Stomach (tissue), 19 donors: ENCODE measurements at places on chromosomes 11 and 22. TPM values are rescaled to one million over a fixed set of nuclear protein-coding genes. Genes with fewer than 3 reads are reported as not detected.

DNA sequence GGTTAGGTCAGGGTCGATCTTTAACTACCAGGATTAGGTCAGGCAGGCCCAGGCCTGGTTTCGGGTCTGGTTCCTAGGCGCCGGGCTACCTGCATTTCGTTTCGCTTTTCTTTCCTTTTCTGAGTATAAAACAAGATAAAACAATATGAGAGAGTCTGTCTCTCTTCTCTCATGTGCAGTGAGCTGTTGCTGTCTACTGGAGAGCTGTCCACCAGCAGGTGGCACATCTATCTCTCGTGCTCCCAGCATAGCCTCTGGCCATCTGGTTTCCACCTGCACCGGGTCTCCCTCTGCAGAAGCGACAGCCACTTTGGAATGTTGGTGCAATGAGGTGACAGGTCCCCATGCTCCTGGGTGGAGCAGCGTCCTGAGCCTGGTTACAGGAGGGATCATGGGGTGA lies 27.6 kb downstream of the RIBC2 start:
- peak; percentile 86 for DNase-seq

- no peak for DNase-seq
Measured at GRCh38 chr11:129723761-129724162, 91.9 kb upstream of the TMEM45B start.

DNA sequence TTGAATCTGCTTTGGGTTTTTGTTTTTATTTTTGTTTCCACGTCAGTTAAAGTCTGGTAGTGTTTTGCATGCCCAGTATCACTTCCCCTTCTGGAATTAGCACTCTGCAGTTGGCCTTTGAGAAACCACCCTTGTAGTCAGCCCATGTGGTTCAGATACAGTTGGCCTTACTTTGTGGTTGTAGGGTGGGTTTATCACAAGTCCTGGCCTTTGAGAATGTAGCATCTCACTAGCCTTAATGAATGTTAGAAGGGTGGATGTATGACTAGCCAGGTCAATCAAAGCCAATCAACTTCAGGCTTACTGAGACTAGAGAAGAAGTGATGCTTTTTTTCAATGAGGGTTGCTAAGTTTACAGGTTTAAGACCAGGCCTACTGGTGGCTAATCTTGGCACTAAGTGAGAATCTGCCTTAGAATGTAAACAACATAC lies 19.8 kb downstream of the ARL14EP start:
- DNase-seq: peak; percentile 25

- DNase-seq: no peak
Measured at GRCh38 chr11:105918600-105918999, 103.4 kb downstream of the MSANTD4 start.

DNA sequence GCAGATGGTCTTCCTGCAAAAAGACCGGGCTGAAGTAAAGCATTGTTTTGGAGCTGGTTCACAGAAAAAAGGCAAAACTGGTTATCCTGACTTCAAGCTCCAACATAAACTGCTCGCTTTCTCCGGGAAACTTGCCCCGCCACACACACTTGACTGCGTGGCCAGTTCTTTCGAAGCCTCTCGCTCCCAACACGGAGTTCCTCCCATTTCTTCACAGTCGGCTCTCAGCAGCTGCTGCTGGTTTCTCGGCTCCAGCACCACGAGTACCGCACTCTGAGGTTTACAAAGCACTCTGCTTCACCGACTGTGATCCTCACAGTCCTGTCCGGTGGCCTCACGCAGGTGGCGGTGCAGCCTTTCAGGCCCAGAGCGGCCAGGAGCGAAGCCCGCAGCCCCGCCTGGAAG lies 264 bp downstream of the CHEK1 start:
- no peak for DNase-seq

GRCh38 chr11:119134389-119134978 lies 13.1 kb downstream of the HINFP start:
- DNase-seq: no peak

CECR2 gene
- 3.1 TPM for total RNA-seq

GRCh38 chr22:40341604-40342003 lies 4.7 kb upstream of the ADSL start:
- no peak for DNase-seq

- no peak for DNase-seq
Measured at GRCh38 chr11:121437018-121437685, 15.0 kb upstream of the SORL1 start.

C1QTNF5 gene
- total RNA-seq: 32.0 TPM

DNA sequence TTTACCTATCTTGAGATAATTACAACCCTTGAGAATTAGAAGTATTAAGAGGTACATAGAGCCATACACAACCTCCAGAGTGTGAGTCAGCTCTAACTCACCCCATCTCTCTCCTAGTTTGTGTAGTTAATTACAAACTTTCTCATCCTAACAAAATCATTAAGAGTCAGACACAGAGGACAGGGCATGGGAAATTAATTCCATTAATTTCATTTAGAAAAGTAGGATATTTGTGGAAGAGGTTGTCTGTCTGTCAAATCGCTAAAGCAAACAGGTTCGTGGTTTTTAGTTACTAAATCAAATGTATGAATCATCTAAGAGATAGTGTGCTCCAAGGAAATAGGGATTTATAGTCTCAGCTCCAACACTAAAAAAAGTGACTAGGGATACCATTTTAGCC lies 1261.4 kb upstream of the TENM4 start:
- DNase-seq: no peak

- no peak for DNase-seq
Measured at GRCh38 chr11:29781268-29781667, 235.6 kb downstream of the KCNA4 start.

TRIM49 gene
- not detected for total RNA-seq

NAALAD2 gene
- 3.3 TPM for total RNA-seq

LMNTD2 gene
- 92.7 TPM for total RNA-seq

- DNase-seq: no peak
Measured at GRCh38 chr11:60343094-60343704, 16.1 kb downstream of the MS4A6E start.

GRCh38 chr22:35835998-35836691 lies 118.5 kb downstream of the APOL5 start:
- DNase-seq: peak; percentile 83

E2F8 gene
- total RNA-seq: 0.89 TPM

NNMT gene
- 86.2 TPM for total RNA-seq

GRCh38 chr11:96079691-96080090 lies 155.8 kb upstream of the MTMR2 start:
- no peak for DNase-seq

GRCh38 chr11:98549571-98549970 lies 471.2 kb upstream of the CNTN5 start:
- no peak for DNase-seq

GRCh38 chr11:2576111-2576510 lies 123.7 kb downstream of the KCNQ1OT1 start:
- no peak for DNase-seq

DNA sequence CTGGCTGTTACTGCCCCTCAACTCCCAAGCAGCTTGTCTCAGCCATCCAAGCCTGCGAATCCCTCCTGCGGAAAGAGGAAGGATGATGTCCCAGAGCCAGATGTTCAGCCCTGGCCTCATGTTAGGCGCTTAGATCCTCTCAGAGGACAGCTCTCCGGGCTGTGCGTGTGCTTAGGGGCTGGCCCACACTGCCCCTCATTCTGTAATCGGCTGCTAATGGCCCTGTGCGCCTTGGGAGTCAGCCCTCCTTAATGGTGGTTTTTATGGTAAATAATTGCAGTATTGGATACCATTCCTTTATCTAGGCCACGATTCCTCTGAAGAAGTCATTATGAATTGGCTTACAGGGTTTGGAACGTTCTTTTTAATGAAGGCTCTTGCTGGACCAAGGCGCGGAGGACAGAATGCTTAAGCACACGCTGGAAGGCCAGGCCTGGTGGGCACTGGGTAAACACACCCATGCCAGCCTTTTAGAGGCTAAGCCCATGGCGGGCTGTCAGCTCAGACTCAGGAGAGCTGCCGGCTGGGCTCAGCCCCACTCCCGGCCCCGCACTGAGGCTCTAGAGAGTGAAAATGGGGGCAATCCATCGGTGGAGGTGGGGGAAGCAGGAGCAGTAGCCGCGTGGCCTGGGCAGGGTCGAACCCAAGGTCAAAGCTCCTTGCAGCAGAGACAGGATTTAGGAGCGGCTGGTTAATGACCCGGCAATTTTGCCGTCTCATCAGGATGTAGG lies 1157.5 kb downstream of the BRD1 start:
- DNase-seq: no peak

- DNase-seq: no peak
Measured at GRCh38 chr11:85751724-85752123, 59.2 kb downstream of the SYTL2 start.

GRCh38 chr22:22094921-22095320 lies 112.3 kb upstream of the TOP3B start:
- no peak for DNase-seq

DNA sequence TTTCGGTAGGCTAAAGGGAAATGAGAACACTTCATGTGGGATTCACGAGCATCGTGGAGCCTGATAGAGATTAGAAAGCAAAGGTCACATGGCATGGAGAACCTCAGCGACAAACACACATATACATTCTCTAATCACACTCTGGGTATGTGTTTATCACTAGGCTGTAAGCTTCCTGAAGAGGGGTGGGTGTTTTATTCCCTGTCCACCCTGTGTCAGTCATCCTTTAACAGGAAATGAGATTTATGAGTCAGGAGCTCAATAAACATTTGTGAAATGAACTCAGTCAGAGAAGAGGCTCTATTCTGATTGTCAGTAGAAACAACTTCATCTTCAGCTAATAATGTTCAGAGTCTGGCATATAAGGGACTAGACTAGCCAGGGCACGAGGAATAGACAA lies 71.7 kb upstream of the EIF3M start:
- no peak for DNase-seq

DNA sequence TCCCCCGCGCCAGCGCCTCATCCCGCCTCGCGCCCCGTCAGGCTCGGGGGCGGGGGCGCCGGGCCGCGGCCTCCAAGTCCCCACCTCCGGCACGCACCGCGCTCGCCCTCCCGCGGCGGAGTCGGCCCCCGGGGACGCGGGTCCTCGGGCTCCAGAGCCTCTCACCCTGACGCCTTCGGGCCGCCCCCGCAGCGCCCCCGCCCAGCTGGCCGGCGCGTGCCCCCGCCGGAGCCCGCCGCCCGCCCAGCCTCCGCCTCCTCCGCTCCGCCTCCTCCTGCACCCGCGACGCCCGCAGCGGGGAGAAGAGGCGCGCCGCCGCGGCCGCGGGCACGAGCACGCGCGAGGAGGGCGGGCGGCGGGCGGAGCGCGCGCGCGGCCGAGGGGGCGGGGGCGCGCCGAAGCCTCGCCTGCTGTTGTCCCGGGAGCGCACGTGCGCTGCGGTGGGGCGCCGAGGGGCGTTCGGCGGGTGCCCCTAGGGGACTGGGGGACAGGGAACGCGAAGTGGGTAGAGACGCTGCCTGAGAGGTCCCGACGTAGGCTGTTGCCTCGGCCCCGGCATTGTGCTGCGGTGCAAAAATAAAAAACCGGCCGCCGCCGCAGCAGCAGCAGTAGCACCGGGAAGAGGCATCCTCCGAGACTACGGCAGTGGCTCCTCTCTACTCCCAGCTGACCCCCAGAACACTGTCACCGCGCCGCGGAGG lies 87.4 kb upstream of the ARHGAP32 start:
- peak; percentile 95 for DNase-seq

RAPSN gene
- total RNA-seq: not detected

DNA sequence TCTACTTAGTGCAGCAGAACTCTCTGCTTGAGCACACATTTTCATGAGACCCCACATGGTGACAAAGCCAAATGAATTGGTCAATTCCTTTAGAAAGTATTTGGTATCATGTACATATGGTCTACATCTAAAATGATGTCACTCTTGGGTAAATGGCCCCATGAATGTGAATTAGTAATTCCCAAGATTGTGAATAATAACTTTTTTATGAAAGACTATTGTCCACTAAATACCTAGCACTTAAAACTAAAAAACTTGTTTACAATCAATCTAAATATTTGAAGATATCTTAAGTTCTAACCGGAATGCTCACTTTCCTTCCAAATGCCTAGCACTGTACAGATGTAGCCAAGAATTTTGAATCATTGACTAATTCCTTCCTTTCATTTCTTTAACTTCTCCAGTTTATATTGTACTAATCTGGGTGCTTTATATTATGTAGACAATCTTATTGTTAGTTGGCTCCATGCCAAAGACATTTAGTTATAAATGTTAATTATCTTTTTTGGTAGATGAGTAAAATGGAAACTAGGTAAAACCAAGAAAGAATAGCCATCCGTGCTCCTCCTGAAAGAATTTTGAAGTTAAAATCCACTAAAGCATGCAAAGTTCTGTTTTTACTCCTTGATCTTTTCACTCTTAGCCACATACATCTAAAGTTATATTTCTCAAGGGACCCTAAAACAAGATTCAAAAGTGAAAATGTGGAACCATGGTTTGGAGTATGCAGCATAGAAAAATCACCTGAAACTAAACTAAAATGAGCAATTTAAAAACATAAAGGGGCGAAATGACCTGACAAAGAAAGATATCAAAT lies 145.0 kb upstream of the ARHGAP20 start:
- DNase-seq: no peak

GRCh38 chr11:110986016-110986415 lies 259.5 kb upstream of the POU2AF2 start:
- DNase-seq: no peak

- DNase-seq: no peak
Measured at GRCh38 chr11:104126464-104126863, 37.5 kb downstream of the PDGFD start.

SYT8 gene
- total RNA-seq: 0.87 TPM

DNA sequence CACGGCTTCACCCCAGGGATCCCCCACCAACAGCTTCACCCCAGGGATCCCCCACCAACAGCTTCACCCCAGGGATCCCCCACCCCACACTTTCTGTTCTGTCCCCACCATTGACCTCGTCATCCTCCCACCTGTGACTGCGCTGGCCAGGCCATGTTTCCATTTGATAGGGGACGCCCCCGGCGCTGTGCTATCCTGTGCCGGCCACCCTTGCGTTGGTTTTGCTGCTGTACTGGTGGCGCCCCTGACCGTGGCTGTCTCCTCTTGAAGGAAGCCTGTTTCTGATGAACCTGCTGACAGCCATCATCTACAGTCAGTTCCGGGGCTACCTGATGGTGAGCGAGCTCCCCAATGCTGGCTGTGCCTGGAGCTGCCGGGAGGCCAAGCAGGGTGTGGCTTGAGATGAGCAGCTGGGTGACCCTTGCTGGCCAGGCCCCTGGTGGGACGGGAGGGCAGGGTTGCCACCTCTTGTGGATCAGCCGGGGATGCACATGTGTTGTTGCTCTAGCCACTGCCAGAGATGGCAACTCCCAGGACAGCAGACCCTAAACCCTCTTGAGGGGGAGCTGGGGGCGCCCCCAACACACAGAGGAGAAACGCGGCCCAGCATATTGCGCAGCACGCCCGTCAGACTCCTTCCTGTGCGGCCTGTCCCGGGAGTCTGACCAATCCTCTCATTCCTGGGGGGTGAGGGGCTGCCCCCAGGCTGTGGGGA lies 22.5 kb downstream of the TPCN2 start:
- DNase-seq: no peak

DNA sequence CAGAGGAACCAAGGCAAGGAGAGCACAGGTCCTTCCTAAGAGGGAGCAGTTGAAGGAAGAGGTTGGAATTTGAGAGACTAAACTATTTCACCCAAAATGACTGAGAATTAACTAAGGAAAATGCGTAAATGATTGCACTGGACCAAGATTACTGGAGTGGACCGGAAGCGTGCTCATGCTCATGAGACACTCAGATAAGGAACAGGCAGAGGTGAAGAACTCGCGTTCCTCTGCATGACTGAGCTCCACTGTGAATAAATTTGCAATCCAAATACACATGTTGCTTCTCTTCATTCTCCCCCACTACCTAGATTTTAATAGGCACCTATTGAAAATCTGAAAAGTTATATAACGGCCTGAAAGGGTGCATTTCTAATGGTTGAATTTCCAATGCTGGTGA lies 207.0 kb downstream of the KIRREL3 start:
- no peak for DNase-seq
